ENCODE measurements at places on chromosomes 2 and 18.
A peak's percentile ranks its signal among the peaks of the same experiment; 100 is the strongest.

- H3K4me1 ChIP-seq = no peaks in the 10 kb centered on the region
- no peak overlapping the region for H3K4me3 ChIP-seq
- no peaks in the 10 kb centered on the region for H3K36me3 ChIP-seq
- no peaks in the 10 kb centered on the region for H3K27me3 ChIP-seq
- DNase-seq = no peak
Measured at GRCh38 chr2:201978986-201979385, 54.7 kb upstream of the FZD7 start.

- no peak for DNase-seq
- H3K27ac ChIP-seq = peak overlapping the region; percentile 91
- H3K36me3 ChIP-seq = no peaks in the 10 kb centered on the region
- no peaks in the 10 kb centered on the region for H3K27me3 ChIP-seq
Measured at GRCh38 chr2:29662861-29663260, 258.5 kb downstream of the ALK start.

GRCh38 chr2:71832388-71832787 is 315.3 kb downstream of the CYP26B1 start:
- H3K4me3 ChIP-seq = no peak overlapping the region
- no peaks in the 10 kb centered on the region for H3K27me3 ChIP-seq
- H3K27ac ChIP-seq = no peak overlapping the region
- no peaks in the 10 kb centered on the region for H3K36me3 ChIP-seq
- no peak for DNase-seq

GRCh38 chr2:223099561-223099960 is 47.6 kb downstream of the KCNE4 start:
- DNase-seq = no peak
- H3K27ac ChIP-seq = no peak overlapping the region
- no peaks in the 10 kb centered on the region for H3K4me1 ChIP-seq
- H3K27me3 ChIP-seq = no peaks in the 10 kb centered on the region

DNA sequence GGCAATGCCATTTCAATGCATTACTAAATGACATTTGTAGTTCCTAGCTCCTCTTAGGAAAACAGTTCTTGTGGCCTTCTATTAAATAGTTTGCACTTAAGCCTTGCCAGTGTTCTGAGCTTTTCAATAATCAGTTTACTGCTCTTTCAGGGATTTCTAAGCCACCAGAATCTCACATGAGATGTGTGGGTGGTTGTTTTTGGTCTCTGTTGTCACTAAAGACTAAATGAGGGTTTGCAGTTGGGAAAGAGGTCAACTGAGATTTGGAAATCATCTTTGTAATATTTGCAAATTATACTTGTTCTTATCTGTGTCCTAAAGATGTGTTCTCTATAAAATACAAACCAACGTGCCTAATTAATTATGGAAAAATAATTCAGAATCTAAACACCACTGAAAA is 45.3 kb downstream of the HADHB start:
- peaks cover 28% of the 10 kb centered on the region for H3K36me3 ChIP-seq
- H3K27me3 ChIP-seq = no peaks in the 10 kb centered on the region

GRCh38 chr2:101190747-101191516 is 39.8 kb upstream of the TBC1D8 start:
- peaks cover 14% of the 10 kb centered on the region for H3K4me1 ChIP-seq
- DNase-seq = no peak
- H3K4me3 ChIP-seq = no peak overlapping the region
- no peaks in the 10 kb centered on the region for H3K36me3 ChIP-seq

DNA sequence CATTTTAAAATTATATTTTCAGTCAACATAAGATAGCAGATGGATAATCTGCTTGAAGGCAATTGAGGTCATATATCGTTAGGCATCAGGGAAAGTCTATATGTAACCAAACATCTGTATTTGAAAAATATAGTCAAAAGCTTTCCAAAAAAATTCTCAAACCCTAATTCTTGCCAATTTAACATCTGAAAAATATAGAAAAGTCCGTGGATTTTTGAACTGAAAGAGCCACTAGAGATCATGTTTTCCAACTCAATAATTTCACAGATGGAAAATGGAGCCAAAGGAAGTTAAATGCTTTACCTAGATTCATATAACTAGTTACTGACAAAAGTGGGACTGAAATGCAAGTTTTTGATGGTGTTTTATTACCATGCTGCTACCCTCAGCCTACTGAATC is 185.1 kb upstream of the ZNF804A start:
- no peak overlapping the region for H3K27ac ChIP-seq
- no peak for DNase-seq
- H3K4me1 ChIP-seq = no peaks in the 10 kb centered on the region
- H3K36me3 ChIP-seq = no peaks in the 10 kb centered on the region
- no peak overlapping the region for H3K4me3 ChIP-seq

GRCh38 chr2:186690786-186691185 is 3.1 kb upstream of the FAM171B start:
- no peaks in the 10 kb centered on the region for H3K36me3 ChIP-seq
- H3K4me3 ChIP-seq = no peak overlapping the region
- DNase-seq = no peak
- H3K27me3 ChIP-seq = peaks cover 5% of the 10 kb centered on the region

DNA sequence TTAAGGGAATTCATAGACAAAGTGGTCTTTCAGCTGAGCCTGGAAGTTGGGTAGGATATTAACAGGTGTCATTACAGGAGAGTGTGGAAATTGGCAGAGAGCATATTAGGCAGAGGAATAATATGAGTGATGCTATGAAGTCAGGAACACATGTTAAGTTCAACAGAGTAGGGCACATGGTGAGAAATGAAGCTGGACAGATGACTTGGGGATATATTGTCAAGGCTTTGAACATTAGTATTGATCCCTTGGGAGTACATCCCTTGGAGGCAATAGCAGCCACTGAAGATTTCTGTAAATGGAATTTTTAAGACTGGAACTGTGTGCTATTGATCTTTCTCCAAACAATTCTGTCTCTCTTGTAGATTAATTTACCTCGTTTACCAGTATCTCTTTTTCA is 170.7 kb downstream of the SCG2 start:
- H3K27ac ChIP-seq = no peak overlapping the region
- H3K27me3 ChIP-seq = no peaks in the 10 kb centered on the region
- no peaks in the 10 kb centered on the region for H3K36me3 ChIP-seq
- no peak overlapping the region for H3K4me3 ChIP-seq
- no peak for DNase-seq

GRCh38 chr2:56666777-56667176 is 483.0 kb downstream of the CCDC85A start:
- H3K27ac ChIP-seq = no peak overlapping the region
- no peaks in the 10 kb centered on the region for H3K36me3 ChIP-seq
- H3K27me3 ChIP-seq = no peaks in the 10 kb centered on the region

DNA sequence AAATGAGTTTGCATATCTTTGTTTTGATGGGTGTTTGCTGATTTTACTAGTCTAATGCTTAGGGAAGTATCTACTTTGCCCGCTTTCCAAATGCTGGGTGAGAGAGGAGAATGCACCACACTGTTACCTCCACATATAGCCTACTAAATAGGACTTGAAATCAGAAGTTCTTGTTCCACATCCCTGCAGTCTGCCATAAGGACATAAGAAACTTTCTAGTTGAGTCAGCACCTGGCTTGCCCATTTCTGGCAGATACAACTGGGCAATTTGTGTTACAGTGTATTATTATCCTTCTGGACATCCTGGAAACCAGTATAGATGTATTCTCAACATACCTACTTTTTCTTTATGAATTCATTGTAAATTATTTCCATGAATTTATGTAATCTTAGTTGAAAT is 29.5 kb downstream of the ANXA4 start:
- H3K4me1 ChIP-seq = peaks cover 25% of the 10 kb centered on the region
- H3K27ac ChIP-seq = no peak overlapping the region
- H3K36me3 ChIP-seq = no peaks in the 10 kb centered on the region

DNA sequence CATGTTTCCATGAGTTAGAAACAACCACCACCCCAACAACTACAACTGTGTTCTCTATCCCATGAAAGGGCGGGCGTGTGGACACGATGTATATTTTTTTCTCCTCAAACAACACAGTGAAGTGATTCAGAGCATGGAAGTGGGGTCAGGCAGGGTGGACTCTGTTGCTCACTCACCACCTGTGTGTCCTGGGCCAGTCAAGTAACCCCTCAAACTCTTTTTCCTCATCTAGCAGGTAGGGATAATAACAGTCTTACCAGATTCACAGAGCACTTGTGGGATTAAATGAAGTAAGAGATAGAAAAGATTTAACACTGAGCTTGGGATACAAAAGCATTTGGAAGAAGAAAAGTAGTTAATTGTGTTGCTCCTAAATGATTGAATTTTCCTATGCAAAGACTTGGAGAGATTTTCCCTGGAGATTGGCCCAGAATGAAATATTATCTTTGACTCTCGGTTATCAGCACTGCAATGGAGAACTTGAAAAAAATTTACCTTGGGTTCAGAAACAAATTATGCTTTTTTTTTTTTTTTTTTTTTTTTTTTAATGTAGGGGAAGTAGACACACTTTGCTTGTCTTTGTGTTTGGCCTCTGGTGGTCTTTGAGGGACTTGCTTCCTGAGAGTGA is 161.9 kb upstream of the EPAS1 start:
- H3K36me3 ChIP-seq = no peaks in the 10 kb centered on the region
- H3K27ac ChIP-seq = peak overlapping the region; percentile 69
- H3K27me3 ChIP-seq = no peaks in the 10 kb centered on the region
- H3K4me3 ChIP-seq = no peak overlapping the region
- no peak for DNase-seq
- H3K4me1 ChIP-seq = peaks cover 19% of the 10 kb centered on the region
